Midbrain (tissue), 1 donor: ENCODE measurements at places on chromosomes 5 and 9.

- DNase-seq: peak; percentile 79
Measured at GRCh38 chr9:12775679-12776512, 1.1 kb downstream of the LURAP1L start.

DNA sequence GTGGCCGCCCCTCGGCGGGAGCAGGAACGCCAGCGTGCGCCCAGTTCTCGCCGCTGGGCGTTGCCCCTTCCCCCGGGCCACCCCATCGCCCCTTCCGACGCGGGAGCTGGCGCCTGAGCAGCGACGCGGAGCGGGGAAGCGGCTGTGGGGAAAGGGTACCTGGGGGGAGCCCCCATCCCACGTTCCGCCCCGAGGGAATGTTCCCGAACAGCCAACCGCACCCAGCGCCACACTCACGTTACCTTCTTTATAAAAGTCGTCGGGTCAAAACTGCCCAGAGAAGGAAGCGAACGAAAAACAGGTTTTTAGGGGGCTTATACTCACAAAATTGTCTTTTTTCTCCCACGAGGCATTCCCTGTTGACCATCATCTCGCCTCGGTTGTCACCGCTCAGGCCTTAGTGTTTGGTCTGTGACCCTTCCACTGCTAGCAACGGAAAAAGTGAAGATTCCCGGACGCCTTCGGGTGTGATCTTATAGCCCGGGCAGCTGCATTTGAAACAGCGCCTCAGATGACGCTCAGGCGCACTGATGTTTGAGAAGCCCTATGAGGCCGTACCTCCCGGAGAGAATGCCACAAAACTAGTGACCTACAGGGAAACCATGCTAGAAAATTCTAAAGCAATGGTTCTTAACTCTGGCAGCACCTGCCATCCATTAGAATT lies 475 bp upstream of the GOLM1 start:
- DNase-seq: no peak

DNA sequence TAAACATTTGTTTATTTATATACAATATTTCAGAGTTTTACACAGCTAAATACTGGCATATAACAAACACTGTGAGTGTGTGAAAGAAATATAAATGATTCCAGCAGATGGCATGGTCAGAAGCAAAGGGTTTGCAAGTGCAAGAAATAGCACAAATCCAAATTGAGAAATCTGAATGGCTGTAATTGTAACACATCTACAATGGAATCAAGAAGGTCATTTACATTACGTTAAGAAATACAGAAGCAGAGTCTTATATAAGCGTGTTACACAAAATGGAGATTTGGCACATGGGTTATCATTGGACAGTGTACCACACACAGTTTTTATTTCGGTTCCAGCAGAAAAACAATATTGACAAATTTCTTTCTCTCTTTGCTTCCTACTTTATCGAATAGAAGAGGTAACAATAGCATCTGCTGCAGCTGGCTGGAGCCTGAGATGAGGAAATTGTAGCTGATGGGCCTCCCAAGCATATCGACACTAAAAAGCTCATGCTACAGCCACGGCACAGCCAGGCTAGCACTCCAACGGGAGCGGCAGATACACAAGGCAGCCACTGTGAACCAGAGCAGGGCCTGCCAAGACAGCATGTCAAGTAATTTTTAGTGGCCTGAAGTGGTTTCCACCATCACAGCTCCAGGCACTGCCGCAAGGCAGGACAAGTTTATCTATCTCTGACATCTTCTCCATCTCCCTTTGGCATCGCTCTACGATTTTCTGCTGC lies 564.6 kb upstream of the DMAC1 start:
- peak; percentile 28 for DNase-seq

- DNase-seq: no peak
Measured at GRCh38 chr9:27888661-27889295, 315.5 kb upstream of the C9orf72 start.

DNA sequence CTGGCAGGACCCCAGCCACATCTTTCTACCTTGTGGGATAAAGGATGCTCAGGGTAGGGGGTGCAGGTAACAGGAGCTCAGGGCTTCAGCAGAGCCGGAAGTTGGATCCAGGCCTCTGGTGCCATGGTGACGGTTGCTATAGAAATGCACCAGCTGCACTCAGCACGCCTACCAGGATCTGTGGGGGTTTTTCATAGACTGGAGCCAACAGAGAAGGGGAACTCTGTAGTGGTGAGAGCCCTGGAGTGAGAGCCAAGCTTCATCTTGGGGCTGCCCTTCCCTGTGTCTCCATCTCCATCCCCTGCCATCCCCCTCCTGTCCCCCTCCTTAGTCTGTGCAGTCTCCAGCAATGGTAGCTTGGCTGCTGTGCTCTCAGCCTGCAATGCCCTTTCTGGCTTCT lies 27.5 kb upstream of the BOD1 start:
- DNase-seq: peak; percentile 48

DNA sequence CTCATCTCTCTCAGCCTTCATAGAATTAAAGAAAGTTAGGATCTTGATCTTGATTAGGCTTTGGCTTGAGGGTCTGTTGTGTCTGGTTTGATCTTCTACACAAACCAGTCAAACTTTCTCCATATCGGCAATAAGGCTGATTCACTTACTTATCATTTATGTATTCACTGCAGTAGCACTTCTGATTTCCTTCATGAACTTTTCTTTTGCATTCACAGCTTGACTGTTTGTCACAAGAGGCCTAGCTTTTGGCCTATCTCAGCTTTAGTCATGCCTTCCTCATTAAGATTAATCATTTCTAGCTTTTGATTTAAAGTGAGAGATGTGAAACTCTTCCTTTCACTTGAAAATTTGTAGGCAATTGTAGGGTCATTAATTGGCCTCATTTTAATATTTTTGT lies 62.8 kb downstream of the SH3RF2 start:
- DNase-seq: no peak

GRCh38 chr5:149442563-149443182 lies 63.6 kb upstream of the IL17B start:
- DNase-seq: peak; percentile 77

- no peak for DNase-seq
Measured at GRCh38 chr9:68500457-68501381, 40.0 kb downstream of the TMEM252 start.

DNA sequence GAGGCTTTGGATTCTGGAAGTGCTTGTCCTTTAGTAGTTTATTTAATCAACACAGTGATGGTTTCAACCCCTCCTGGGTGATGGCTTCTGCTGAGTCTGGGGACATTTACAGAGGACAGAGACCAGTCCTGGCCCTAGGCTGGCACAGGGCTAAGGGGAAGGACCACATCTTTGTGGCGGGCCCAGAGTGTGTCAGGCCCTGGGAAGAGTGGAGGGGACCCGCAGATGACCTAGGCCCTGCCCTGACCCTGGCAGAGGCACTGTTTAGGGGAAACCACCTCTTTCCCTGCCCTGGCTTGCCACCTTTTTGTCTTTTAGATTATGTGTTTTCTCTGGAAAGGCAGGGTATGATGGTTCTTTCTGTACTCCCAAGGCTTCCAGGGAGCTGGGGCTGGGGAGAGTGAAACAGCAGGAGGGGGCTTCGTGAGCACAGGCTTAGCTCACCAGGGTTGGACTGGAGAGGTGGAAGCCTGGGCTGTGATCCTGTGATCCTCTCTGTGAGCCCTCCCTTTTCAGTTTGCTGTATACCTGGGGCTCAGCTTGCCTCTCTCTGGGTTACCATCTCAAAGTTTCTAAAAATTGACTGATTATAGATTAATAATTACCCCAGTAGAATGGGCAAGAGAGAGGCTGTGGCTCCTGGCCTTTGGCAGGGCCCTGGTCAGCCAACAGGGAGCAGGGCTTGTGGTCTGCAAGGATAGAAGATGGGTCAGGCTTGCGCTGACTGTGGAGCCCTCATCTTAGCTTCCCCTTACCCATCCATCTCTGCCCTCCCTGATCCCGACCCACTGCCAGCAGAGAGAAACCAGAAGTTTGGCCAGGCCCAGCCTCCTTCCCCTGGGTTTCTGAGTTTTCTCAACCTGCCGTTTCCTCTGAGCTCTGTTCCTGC lies 1.7 kb upstream of the SYNPO start:
- no peak for DNase-seq

- DNase-seq: no peak
Measured at GRCh38 chr5:150658699-150659265, 2.3 kb upstream of the MYOZ3 start.

- no peak for DNase-seq
Measured at GRCh38 chr9:127786773-127787104, 905 bp downstream of the CDK9 start.

DNA sequence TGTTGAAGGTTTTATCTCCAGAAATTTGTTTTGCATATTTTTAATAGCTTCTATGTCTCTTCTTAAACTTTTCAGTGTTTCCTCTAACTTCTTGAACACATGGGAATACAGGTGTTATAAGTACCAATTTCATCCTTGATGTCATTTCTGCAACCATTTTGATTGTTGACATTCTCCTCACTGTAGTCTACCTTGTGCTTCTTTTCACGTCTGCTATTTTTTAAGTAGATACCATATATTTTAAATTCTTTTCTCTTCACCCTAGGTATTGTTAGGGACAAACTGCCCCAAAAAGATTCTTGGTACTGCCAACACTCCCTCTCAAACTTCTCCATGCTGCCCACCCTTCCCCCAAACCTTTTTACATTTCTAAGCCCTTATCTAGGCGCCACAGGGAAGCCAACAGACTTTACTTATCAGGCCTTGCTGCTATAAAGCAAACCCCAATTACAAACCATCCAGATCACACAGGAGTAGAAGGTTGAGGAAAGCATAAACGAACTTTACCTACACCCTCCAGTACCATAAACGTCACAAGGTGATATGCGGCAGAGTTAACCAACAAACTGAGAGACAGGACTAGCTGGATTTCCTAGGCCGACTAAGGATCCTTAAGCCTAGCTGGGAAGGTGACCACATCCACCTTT lies 1165.3 kb downstream of the TAF11L14 start:
- no peak for DNase-seq

GRCh38 chr5:175689147-175689991 lies 31.5 kb downstream of the HRH2 start:
- DNase-seq: no peak

DNA sequence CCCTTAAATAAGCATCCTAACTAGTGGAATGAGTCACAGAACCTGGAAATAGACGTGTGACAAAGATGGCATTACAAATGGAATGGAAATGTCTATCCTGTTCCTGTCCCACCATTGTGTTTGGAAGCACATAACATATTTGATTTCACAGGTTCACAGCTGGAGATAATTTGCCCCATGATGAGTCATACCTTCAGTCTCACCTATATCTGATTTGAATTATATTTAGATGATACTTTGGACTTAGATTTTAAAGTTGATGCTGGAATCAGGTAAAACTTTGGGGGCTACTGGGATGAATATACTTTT lies 92.5 kb downstream of the CEMIP2 start:
- DNase-seq: no peak

GRCh38 chr9:76709020-76709419 lies 55.2 kb upstream of the PCA3 start:
- DNase-seq: no peak

DNA sequence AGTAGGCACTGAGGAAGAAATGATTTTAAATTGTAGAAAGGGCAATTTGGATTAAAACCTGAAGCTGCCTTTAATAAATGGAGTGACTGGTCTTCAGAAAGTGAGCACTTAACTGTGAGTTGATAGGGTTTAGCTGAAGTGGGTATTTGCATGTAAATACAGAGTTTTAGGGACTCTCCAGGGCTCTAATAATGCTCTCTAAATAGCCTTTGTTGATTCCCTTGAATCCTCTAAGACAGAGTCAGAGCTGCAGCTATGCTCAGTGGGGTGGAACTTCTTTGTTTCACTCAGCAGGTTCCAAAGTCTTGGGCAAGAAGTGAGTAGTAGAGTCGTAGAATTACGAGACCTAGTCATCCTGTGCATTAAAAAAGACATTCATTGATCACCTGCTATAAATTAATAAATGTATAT lies 21.4 kb downstream of the GLRA1 start:
- no peak for DNase-seq
